ENCODE measurements at places on chromosomes 5 and 9.

- peak; percentile 94 for DNase-seq
These were observed 85.2 kb upstream of the ZBTB43 start for GRCh38 chr9:126719618-126720031.

DNA sequence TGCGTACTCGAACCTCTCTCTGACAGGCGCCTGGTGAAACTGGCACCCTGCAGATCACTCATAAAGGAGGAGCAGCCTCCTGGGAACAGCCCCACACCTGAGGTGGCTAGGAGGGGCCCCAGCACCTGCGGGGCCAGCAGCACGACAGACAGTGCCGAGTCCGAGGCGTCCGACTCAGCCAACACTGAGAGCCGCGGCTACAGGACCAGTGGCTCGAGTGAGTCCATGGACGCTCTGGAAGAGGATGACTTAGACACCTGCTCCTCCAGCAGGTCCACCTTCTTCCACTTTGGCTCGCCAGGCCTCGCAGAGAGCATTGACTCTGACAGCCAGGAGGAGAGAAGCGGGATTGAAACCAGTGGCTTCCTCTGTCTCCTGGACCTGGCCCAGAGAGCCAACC is 13.5 kb upstream of the TRMT10B start:
- DNase-seq = no peak

GRCh38 chr5:95393279-95393678 is 2.1 kb downstream of the FAM81B start:
- DNase-seq = no peak

DNA sequence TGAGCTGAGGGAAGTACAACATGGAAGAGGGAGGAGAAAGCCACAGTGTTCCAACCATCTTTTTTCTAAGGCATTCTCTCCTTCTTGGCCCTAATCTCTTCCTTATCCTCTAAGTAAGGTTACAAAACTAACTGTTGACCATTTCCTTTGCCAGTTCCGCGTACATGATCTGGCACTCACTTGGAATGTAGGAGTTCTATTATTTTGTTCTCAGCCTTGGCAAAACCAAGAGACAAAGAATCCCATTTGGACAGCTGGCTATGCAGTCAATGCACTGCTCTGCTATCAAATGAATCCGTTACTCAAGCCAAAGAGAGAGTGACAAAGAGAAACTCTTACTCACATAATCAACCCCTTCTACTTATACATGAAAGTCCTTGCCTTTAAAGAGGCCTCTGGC is 410.3 kb downstream of the DTWD2 start:
- no peak for DNase-seq

- DNase-seq = no peak
These were observed 42.2 kb upstream of the EGFL7 start for GRCh38 chr9:136620441-136621018.

DNA sequence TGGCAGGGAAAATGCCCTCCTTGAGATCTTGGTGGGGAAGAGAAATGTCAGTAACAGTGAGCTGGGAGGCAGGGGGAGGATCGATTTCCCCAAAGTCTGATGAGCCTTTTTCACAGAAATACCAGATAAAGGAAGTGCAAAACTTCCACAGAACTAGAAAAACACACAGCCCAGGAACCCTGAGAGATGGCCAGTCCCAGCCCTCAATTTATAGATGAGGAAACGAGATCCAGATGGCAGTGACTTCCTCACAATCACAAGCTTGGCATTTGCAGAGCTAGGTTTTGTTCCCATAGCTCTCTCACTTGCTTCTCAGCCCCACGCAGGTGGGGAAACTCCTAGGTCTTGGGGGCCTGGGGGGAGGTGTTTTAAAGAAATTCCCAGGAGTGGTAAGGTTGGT is 3.8 kb upstream of the GGTA1 start:
- no peak for DNase-seq

DNA sequence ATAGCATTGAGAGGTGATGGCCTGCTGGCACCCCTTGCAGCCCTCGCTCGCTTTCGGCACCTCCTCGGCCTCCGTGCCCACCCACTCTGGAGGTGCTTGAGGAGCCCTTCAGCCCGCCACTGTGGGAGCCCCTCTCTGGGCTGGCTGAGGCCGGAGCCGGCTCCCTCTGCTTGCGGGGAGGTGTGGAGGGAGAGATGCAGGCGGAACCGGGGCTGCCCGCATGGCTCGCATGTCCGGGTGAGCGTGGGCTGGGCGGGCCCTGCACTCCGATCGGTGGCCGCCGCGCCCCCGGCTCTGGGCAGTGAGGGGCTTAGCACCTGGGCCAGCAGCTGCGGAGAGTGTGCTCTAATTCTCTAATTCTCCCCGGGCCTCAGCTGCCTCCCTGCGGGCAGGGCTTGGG is 101.1 kb downstream of the KIF4B start:
- DNase-seq = no peak

DNA sequence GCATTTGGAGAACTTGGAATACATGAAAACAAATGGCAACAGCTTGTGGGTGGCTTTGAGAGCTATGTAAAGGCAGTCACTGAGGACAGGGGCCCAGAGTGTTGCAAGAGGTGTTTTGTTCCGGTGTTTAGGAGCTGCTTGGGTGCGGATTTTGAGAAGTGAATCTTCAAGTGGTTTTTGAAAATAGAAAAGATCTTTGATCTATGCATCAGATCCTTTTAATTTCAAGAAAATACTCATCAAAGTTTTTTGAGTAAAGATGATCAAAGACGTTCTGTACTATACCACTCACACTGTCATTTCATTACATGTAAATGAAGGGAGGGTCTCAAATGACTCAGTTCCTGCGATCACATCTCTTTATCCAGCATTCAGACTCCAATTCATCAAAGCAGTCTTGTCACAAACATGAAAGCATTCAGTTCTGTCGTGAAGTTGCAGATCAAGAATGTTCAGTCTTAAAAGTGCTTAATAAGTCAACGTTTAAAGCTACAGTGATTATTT is 112.5 kb downstream of the WDR41 start:
- peak; percentile 31 for DNase-seq

DNA sequence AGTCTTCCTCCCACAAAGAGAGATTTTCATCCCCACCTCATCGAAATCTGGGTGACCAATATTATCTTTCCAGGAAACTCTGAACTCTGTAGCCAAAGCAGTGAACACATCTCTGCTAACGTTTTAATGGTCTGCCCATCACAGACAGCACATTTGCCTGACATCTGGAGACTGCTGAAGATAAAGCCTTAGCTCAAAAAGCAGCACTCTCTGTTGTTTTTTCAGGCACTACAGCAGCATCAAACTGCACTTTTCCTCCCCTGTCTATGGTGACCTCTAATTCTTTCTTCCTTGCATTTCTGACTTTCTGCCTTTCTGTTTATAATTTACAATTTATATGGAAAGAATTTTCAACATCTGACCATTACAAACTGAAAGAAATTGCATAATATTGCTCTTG is 66.8 kb downstream of the RAB3C start:
- DNase-seq = no peak
